ENCODE measurements at places on chromosomes 3 and 15.

DNA sequence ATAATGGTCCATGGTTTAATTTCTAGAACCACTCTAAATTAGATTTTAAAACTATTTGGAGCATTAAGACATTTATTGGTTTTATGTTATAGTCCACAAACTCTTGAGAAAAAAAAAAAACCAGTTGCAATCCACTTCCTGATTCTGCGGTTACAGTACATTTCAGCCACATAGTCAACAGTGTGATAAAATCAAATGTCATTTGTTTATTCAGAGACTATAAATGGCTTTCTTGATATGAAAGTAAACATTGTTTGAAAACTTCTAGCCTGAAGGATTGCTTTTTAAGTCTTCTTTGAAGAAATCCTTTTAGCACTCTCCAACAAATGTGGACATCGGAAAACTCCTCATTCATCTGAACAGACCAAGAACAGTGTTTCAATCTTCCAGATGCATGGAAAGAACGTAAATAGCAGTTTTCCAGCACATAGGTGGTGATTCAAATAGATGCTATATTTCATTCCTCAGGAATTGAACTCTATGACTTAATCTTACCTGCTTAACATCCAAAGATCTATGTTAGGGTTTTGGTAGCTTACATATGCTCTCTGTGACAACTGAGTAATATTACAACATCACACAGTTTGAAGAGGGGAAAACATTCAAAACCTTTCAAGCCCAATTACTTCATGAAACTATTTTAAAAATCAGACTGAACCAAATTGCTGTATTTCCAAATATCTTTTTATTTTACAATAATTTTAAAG is 87.8 kb upstream of the UBE2E2 start:
- no peak for DNase-seq

DNA sequence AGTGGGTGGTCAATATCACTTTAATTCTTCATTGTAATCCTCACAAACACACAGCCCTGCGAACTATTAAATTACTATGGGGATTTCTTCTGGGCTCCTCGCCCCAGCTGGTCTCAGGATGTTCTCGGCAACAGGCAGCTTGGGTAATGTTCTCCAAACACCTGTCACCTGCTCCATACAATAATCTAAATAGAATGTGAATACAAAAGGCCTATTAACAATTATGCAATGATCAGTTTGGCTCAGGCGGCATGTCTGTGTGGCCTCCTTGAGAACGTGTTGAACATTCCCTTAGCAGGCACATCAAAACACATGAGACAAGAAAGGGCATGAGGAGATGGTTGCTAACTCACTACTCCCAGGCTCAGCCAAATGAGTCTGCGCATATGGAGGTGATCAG is 158.6 kb upstream of the KBTBD8 start:
- no peak for DNase-seq

DNA sequence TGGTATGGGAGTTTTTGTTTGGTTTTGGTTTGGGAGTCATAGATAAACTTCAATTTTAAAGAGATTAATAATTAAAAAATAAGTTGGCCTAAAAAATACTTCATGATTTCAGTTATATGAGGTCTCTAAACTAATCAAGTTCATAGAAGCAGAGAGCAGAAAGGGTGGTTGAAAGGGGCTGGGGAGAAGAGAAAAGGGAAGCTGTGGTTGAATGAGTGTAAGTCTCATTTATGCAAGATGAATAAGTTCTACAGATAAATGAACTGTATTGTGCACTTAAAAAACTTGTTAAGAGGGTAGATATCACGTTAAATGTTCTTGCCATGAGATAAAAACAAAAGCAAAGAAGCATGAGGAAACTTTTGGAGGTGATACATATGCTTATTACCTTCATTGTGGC is 188.7 kb downstream of the NSUN3 start:
- no peak for DNase-seq

GRCh38 chr3:62922326-62922725 is 47.1 kb upstream of the CADPS start:
- DNase-seq = no peak

DNA sequence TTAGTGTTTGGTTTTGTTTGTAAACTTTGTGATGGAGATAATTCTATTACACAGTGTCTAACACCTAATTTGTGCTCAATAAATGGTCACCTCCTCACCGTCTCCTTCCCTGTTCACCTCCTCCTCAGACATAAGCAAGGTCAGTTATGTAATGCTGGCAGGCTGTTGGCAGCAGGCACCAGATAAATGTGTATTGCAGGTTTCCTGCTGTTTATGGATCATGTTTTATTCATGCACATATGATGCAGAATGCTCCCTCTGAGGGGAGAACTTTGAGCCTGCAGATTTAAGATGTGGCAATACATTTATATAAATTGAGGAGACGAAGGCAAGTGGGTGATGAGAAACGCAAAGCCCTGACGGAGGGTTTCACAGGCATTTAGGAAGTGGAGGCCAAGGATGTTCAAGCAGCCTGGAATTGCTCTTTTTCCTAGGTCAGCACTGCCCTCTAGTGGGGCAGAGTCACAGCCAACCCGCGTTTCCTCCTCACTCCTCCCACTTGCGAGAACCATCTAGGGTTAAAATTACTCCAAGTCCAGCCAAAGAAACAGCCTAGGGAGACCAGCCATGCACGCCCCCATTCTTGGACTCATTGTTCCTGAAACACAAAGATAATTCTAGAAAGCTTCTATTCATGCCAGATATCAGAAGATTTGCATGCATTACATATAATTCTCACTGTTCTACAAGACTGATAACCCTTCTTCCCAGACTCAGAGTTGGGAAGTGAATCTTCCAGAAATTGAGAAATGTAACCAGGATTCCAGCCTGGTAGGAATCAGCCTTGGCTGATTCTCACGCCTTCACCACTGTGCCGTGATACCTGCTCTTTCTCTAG is 228.7 kb downstream of the SLCO3A1 start:
- peak; percentile 73 for DNase-seq

GRCh38 chr3:9033867-9034266 is 70.6 kb upstream of the RAD18 start:
- DNase-seq = no peak

DNA sequence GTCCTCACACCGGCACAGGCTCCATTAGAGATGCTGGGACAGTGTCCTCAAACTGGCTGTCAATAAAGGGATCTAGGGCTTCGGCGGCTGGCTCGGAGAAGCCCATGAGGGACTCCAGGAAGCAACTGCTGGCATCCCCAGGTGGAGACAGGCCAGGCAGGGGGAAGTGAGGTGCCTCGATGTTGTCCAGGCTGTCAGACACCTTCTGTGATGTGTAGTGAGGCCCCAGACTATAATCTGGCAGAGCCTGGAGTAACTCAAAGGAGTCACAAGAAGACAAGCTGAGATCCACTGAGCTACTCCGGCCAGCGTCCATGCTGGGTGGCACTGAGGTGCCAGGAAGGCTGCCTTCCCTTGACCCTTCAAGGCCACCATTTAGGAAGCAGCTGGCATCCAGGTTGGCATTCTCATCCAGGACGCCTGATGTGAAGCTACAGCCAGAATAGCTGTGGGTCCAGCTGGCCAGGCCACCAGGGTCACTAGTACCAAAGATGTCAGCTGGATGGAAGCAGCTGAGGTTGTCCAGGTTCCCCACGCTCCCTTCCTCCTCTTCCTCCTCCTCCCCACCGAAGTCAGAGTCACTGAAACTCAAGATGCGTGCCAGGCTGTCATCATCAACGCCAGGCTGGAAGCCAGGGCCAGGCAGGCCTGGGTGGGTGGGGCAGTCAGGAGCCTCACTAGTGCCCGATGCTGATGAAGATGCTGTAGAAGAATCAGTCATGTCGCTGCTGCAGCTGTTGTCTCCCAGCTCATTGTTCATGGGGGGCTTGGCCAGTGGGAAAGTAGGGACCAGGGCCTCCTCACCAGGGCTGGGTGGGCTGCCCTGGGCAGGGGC is 10.1 kb downstream of the CSRNP1 start:
- DNase-seq = no peak

GRCh38 chr3:101036676-101037075 is 43.5 kb upstream of the ABI3BP start:
- DNase-seq = no peak

- no peak for DNase-seq
These were observed 59.3 kb upstream of the COL6A6 start for GRCh38 chr3:130457671-130458070.

- peak; percentile 43 for DNase-seq
These were observed 48.9 kb upstream of the TCF12 start for GRCh38 chr15:56869573-56869972.

DNA sequence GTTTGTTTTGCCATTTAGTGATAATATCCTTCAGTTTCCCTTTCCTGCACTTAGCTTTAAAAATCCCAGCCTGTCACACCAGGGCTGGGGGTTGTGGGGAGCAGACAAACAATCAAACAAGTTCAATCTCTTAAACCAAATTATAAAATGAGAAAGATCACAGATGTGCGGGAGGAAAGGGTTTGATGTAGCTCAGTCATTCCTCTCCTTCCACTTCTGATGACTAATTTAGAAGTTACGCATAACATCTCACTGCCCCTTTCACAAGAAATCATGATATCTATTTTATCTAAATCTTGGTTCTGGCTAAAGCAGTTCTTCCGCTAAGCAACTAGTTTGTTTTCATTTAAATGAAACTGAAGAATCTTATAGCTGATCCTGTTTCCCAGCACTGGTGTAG is 34.1 kb upstream of the ATG7 start:
- DNase-seq = no peak

DNA sequence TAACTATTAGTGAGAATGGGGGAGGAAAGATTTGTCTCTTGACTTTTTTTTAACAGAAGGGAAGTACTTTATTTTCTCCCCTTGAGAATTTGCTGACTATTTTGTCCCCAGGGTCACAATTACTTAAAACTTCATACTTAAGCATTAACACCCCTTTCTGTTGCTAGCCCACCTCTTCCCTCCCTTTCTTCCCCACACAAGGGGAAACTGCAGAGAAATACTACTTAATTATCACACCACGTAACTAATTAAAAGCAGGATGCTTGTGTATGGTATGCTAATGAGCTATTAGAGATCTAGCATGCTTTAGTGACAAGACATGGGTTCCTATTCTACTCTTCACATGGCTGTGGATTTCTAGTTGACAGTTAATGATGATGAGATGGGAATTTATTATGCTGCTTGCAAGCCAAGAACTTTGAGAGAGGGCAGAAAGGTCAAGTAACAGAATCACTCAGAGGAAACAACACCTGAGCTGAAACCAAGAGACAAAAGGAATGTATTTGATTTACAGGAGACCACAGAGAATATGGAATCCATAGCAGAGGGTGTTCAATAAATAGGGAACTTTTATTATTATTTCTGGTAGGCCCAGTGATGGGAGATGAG is 179.2 kb downstream of the LSAMP start:
- DNase-seq = no peak

GRCh38 chr3:40304352-40304751 is 5.2 kb upstream of the EIF1B start:
- DNase-seq = no peak

- DNase-seq = no peak
These were observed 333.6 kb upstream of the TBL1XR1 start for GRCh38 chr3:177530908-177531307.

DNA sequence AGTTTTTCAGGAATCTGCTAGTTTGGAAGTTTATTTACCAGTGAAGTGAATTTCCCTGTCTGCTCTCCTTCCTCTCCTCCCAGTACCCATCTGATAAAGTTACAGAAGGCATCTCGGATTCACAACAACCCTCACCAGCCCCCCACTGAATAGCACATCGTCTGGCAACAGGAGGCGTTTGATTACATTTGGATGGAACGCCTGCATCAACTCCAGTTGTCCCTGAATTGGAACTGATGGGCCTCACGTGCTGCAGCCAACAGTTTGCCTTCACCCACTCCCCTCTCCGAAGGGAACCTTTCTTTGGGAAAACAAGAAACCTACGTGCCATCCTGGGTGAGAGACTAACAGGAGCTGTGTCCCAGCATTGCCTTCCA is 59.5 kb upstream of the BCL6 start:
- no peak for DNase-seq

GRCh38 chr3:176514297-176514696 is 683.0 kb downstream of the TBL1XR1 start:
- DNase-seq = no peak

GRCh38 chr15:37143351-37143750 is 43.0 kb upstream of the MEIS2 start:
- DNase-seq = no peak

- no peak for DNase-seq
These were observed 43.3 kb upstream of the SIAH2 start for GRCh38 chr3:150806185-150806835.

- no peak for DNase-seq
These were observed 318.6 kb downstream of the FHIT start for GRCh38 chr3:60932643-60933042.

DNA sequence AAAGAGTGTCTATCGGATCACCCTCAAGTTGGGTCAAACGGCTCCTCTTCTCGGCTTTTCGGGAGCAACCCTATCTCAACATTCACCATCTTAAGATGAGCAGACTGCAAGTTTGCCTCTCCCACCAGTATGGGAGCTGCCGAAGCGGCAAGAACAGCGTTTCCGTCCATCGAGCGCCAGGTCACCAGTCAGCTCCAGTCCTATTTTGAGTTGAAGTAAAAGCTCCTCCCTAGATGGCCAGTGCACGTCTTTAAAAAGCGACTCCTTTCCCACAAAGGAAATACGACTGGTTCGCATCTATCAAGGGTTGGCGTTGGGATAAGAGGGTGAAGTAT is 369 bp upstream of the U2SURP start:
- no peak for DNase-seq

DNA sequence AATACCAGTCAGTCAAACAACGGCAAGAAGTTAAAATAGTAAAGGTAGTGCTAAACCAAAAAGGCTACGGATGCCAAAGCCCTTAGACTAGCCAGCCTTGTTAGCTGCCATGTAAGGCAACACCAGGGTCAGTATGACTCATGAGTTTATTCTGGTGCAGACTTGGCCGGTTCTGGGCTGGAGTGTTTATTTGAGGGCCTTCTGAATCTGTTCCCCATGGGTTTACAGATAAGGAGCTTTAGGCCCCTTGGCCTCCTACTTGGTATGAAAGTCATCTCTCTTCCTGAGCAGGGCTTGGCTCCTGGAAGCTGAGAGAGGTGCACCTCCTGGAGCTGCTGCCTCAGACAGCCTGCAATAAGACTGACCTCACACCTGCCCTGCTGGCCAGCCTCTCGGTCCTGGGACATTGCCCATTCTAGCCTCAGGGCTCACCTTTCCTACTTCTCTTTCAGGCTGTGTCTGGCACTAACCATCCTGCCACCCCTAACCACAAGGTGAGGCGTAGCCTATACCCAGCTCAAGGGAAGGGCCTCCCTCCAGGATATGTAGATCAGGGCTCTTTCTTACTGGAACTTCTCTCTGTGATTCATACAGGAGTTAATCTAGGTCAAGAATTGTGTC is 10.4 kb upstream of the RTP1 start:
- DNase-seq = no peak

GRCh38 chr3:114451561-114452018 is 157.8 kb downstream of the TIGIT start:
- DNase-seq = peak; percentile 31

- DNase-seq = no peak
These were observed 93.0 kb downstream of the FHIT start for GRCh38 chr3:61158216-61158615.

- DNase-seq = no peak
These were observed 23.1 kb downstream of the CCNL1 start for GRCh38 chr3:157136647-157137387.

DNA sequence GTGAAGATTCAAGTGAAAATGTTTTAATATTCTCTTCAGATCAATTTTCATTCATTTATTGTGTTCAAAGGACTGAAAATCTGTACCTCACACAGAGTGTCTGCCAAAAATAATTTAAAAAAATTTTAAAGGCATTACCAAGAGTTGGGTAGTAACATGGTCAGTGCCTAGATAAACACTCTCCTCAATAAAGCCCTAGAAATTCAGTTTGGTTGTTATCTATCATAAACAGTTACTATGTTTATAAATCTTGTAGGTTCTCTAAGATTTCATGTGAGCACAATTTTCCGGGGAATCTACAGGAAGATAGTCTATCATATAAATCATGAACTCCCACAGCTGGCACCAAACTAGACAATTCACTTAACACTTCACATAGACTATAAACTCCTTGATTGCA is 128.6 kb downstream of the GSK3B start:
- no peak for DNase-seq
